Stimulated activated CD4-positive, alpha-beta T cell treated with anti-CD3 and anti-CD28 coated beads, Interleukin-4, amount 100 ng/mL, for 24 hours (primary cell): ENCODE measurements at places on chromosomes 1 and 21.

GRCh38 chr1:151175863-151176262 is at the start of gene TMOD4:
Gene TMOD4 (minus strand): TSS chr1:151175981. CDS start chr1:151174875, 1,106 bp downstream.
- no peak for DNase-seq

GRCh38 chr1:91059157-91059556 is 37.3 kb upstream of the ZNF644 start:
- DNase-seq: no peak

DNA sequence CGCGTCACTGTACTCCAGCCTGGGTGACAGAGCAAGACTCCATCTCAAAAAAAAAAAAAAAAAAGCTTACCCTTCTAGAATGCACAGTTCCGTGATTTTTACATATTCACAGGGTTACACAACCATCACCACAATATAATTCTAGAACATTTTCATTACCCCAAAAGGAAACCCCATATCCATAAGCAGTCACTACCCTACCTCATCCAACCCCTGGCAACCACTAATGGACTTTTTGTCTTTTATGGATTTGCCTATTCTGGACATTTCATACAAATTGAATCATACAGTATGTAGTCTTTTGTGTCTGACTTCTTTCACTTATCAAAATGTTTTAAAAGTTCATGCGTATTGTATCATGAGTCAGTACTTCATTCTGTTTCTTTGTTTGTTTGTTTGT is 22.8 kb downstream of the SYF2 start:
- no peak for DNase-seq

DNA sequence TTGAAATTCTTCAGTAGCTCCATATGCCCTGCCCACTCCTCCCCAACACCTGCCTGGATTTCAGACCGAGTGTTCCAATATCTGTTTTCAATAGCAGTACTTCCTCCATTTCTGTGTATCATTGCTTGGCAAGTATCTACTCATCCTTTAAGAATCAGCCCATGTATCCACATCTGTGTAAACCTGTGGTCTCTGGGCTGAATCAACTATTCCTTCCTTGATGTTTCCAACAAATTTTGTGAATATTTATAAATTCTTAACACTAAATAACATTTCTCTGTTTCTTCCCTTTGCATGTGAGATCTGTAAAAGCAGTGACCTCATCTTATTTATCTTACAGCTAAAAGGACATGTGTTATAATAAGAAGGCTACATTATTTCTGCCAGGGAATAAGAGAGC is 26.0 kb upstream of the UAP1 start:
- no peak for DNase-seq

GRCh38 chr1:95057351-95057750 is 15.4 kb downstream of the ALG14 start:
- no peak for DNase-seq

DNA sequence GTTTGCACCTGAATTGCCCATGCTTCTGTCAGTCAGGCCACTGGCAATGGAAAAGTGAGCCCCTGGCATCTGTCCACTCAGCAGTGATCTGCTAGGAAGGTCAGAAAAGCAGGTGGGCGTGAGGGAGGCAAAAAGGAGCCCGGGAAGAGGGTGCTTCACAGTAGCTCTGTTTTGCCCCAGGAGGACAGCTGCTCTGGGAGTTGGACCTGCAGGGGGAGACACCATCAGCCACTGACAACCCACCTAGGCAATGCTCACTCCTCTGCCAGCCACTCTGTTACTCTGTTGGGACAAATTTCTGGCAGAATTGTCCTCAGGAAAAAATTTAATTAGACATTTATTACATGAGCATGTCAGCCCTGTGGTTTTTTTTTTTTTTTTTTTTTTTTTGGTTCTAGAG is 146.4 kb downstream of the LRIG2 start:
- no peak for DNase-seq

- DNase-seq: no peak
Measured at GRCh38 chr1:25033828-25034705, 104.0 kb upstream of the RUNX3 start.

GRCh38 chr1:54305906-54306514 is 100.2 kb downstream of the SSBP3 start:
- no peak for DNase-seq

GRCh38 chr1:151680391-151680790 is 36.2 kb downstream of the CELF3 start:
- no peak for DNase-seq

DNA sequence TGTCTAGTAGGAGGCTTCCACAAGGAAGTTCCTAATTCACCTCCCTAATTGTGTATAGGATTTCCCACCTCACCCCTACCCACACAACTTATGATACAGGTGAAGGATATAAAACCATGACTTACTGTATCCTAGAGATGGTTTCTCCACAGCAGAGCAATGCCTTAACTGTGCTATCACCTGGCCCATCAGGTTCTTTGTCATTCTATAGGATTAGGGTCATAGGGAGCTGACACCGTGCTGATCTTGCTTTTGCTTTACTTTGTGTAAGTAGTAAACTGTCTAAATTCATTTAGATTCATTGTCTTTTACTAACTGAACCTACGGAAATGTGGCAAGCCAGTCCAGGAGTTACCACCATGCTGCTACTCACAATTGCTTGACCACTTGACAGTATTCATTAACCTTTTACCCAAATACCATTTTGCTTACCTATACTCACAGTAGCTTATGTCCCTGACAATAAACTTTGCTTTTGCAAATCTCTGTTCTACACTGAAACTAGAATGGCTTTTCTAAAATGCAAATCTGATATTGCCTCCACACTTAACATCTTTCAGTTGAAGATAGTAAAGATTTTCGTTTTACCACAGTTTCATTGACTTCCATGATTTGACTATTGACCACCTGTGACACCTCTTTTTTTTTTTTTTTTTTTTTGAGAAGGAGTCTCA is 147.6 kb downstream of the IFI44 start:
- no peak for DNase-seq

- no peak for DNase-seq
Measured at GRCh38 chr1:55206210-55206609, 9.0 kb downstream of the USP24 start.

DNA sequence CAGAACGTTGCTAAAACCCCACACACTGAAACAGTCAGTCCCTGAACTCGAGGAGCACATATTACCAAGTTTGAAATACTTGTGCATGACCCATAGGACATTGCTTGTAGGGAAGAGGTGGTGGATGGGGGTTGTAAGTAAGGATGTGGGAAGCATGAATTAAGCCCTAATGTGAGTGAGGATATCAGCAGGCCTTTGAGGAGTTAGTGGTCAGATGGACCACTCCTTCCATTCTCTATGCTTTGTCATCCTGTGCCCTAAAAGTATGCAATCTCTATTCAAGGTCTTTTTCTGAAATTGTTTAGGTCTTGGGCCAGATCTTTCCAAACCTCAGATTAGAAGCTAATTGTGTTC is 70.9 kb upstream of the SAMSN1 start:
- DNase-seq: no peak

GRCh38 chr1:16615253-16616252 is 2.2 kb upstream of the NBPF1 start:
- no peak for DNase-seq

DNA sequence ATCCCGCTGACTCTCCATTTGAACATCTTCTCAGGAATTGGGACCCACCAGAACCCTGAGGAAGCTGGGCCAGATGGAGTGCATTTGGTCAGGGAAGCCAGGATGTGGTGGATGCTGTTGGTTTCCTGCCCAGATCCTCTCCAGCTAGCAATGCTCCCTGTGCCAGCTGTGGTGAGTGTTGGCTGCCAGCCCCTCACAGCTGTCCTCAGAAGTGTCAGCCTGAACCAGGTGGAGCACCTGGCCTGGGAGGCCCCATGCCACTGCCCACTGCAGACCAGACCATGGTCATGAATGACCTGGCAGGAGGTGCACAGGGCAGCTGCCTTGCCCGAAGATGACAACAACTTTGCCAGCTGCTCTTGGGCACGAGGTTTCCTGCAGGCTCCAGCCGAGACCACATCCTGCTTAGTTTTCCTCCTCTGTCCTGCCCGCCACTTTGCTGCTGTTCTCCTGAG is 54.4 kb downstream of the PRSS38 start:
- DNase-seq: no peak

- DNase-seq: no peak
Measured at GRCh38 chr1:78292361-78292760, 198.4 kb upstream of the PTGFR start.

DNA sequence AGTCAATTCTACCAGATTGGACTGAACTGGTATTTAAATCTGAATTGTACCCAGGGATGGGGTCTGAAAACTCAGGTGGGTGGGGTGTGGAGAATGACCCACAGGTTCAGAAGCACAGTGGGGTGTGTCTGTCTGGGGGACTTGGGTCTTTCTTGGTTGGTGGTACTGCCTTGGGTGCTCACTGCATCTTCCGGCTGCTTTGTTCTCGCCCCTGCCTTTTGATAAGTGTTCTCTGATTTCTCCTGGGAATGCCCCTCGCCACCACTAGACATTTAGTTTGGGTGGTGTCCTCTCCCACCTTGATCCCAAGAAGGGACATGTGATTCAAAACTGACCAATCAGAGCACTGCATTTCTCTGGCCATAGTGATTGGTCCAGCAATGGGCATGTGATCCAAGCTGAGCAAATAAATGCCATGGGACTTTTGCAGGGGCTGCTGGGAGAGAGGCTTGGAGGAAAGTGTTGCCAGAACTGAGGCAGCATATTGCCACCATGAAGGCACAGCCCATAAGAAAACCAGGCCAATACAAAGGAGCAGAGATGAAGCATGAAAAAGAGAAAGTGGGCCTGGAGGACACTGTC is 270.5 kb downstream of the NPHP4 start:
- DNase-seq: no peak

DNA sequence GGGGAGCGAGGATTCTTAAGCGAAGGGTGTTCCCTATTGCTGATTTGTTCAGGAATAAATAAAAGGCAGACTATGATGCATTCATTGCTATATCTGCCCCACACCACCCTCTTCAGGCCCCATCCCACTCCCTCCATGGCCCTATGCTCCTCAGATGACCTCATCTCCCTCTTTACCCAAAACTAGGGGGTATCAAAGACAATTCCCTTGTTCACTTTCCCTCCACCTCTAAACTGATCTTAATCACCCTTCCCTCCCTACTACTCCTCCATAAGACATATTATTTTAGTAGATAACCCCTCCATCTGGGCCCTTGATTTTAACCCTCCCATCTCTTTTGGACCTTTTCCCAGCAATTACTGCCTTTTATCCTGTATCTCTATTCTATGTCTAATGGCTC is 434.9 kb upstream of the RUNX1 start:
- no peak for DNase-seq

DNA sequence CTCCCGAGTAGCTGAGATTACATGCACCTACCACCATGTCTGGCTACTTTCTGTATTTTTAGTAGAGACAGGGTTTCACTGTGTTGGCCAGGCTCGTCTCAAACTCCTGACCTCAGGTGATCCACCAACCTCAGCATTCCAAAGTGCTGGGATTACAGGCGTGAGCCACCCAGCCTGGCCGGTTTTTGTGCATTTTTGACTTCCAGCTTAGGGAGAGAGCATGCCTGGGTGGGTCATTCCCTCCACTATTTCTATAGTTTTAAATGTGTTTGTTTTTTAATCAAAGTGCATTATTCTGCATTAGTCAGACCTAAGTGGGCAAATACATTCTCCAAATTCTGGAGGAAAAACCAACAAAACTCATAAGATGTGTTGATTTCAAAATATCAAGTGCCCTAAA is 207.4 kb upstream of the NRIP1 start:
- DNase-seq: no peak

- DNase-seq: no peak
Measured at GRCh38 chr1:21518774-21519455, 9.7 kb downstream of the ALPL start.

DNA sequence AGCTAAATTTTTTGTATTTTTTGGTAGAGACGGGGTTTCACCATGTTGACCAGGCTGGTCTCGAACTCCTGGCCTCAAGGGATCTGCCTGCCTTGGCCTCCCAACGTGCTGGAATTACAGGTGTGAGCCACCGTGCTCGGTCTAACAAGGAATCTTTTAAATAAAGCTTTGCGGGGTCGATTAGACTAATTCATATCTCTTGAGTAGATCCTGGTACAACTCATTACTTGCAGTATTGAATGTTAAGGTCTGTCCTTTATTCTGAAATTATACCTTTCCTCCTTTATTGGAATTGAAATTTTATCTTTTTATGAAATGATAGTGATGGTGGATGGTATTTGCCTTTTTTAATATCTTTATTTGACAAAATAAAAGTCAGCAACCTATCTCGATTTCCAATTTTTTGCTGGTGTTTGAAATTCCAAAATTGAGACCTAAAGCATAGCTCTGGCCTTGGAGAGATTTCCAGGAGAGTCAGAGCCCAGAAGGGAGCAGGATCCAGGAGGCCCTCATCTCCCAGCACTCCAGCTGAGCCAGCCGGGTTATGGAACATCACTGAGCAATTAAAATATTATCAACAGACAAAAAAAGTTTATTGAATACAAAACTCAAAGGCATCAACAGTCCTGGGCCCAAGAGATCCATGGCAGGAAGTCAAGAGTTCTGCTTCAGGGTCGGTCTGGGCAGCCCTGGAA is 4.7 kb downstream of the S100A2 start:
- no peak for DNase-seq

DNA sequence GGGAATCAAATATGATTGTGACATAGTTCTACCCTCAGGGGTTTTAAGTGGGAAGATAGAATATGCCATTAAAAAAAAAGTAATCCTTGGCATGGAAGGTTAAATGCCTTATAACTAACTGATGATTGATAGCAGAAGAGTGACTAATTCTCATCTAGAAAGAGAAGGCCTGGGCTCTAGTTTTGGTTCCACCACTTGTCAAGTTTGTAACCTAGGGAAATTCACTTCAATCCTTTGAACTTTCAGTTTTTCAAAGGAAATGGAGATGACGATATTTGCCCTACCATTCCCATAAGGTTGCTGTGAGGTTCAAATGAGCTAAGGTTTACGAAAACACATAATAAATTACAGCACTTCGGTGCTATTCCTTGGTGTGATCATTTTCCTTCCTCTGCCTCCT is 88.5 kb downstream of the GPR88 start:
- DNase-seq: no peak

- DNase-seq: no peak
Measured at GRCh38 chr1:61869691-61870109, 127.4 kb downstream of the PATJ start.

GRCh38 chr1:154145986-154146385 is 8.9 kb downstream of the NUP210L start:
- no peak for DNase-seq

DNA sequence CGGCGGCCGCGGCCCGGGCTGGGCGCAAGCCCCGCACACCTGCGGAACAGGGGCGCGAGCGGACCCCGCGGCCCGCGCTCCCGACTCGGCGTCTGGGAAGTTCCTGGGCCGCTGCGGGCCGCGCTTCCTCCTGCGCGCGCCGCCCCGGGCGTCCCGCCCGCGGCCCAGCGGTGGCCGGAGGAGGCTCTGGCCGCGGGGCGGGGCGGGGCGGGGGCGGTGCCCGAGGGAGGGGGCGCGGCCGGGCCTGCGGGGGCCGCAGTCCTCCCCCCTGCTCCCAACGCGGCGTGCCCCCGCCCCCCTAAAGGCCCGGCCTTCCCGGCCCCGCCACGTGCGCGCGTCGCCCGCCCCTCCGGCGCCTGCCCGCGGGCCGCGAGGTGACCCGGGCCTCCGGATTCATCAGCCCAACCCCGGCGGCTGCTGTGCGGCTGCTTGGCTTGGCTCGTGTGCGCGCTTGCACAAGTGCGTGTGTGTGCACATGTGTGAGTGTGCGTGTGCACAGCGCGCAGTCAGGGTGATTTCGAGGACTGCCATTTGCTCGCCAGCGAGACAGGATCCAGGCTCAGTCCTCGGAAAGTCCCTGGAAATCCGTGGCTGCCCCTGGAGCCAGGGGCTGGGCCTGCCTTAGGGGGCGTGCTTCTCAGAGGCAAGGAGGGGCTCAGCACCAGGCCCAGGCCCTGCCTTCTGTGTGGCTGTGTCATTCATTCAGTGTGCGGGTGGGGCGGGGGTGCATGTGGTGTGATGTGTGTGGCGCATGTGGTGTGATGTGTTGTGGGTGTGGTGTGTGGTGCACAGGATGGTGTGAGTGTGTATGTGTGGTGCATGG is at the start of gene C2CD2:
TSS of gene C2CD2 (minus strand) at position 188 of the 823 bp plus-strand sequence. CDS start 370 bp downstream, outside the sequence.
- DNase-seq: peak; percentile 12
